Lower leg skin (tissue), 4 donors: ENCODE measurements at places on chromosomes 1 and 21.

- no peak for DNase-seq
Observed at GRCh38 chr21:20258542-20258941, 739.7 kb upstream of the NCAM2 start.

DNA sequence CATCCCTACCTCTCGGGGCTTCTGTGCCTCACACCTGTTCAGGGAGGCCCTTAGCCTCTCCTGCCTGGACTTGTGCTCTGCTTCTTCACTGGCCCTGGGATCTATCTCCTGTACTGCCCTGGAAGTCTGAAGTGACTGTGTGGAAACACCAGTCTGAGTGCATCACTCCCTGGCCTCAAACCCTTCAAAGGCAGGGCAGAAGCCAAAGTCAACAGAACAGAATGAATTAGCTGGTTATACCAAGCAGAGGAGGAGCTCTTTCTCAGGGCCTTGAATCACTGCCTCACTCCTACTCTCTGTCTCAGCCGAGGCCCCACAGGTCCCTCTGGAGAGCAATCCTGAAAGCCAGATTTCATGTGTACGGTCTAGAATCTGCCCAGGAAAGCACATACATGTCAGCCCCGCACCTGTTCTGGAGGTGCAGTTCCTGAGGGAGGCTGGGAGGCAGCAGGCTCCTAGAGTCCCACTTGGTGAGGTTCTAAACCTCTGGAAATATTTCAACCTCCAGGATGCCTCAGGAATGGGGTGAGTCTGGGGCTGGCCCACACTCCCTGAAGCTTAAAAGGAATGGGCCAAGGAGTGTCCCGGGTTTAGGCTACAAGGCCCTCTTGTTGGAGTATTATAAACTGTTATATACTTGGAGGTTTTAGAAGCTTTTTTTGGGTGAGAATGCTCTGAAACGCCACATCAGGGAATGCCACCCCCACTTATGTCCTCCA, 98.3 kb downstream of the ABCA4 start:
- no peak for DNase-seq

GRCh38 chr1:7596126-7596965, 174.8 kb upstream of the VAMP3 start:
- DNase-seq: no peak

DNA sequence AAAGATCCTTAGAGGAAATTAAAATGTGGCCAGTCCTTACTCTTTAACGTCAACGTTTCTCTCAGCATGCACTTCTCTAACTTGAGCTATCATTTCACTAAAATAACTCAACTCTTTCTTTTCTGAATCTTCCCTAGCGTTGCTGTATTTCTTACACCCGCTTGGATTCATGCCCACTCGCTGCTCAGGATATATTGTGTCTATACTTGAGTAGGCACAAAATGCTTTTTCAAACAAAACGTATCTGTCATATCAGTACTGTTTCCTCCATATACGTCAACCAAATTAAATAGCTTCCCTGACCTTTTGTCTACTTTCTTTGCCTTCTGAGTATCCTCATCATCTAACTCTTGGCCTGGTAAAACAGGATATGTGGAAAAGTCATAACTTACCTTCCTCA, 549.7 kb downstream of the SMYD3 start:
- DNase-seq: no peak

DNA sequence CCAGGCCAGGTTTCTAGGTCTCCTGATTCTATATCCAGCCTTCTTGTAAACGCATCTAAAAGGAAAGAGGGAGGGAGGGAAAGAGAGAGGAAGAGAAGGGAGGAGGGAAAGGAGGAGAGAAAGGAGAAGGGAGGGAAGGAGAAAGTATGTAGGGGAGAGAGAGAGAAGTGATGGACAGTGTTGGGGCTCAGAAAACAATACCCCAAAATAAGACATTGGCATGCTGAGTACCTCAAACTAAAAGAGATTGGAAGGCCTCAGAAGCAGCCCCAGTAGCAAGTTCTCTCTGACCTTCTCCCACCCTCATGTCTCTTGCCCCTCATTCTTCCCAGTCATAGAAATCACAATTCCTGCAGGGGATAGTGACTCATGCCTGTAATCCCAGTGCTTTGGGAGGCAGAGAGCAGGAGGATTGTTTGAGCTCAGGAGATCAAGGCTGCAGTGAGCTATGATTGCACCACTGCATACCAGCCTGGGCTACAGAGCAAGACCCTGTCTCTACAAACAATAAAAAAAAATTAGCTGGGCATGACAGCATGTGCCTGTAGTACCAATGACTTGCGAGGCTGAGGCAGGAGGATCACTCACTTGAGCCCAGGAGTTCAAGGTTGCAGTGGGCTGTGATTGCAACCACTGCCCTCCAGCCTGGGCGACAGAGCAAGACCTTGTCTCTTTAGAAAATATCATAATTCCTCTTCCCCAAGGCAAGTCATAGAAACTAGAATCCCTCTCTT, 51.2 kb downstream of the DNTTIP2 start:
- no peak for DNase-seq

- no peak for DNase-seq
Observed at GRCh38 chr1:187042538-187042937, 213.8 kb downstream of the PLA2G4A start.

DNA sequence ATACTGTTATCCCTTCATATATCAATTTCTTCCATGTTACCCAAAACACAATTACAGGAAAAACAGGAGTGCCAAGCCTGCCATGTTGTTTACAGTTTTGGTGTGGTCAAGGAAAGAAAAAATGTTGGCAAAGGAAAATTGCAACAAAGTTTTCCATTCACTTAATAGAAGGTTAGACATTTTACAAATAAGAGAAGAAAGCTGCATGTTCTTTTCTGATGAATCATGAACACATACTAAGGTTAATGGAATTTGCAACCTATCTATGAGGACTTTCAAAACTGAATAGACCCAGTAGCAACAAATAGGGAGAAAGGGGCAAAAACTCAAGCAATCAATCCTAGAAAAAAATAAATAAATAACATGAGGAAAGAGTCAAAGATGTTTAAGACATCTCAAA, 556.7 kb downstream of the DPYD start:
- DNase-seq: no peak

GRCh38 chr21:46428987-46429710, 29.5 kb upstream of the DIP2A start:
- no peak for DNase-seq

DNA sequence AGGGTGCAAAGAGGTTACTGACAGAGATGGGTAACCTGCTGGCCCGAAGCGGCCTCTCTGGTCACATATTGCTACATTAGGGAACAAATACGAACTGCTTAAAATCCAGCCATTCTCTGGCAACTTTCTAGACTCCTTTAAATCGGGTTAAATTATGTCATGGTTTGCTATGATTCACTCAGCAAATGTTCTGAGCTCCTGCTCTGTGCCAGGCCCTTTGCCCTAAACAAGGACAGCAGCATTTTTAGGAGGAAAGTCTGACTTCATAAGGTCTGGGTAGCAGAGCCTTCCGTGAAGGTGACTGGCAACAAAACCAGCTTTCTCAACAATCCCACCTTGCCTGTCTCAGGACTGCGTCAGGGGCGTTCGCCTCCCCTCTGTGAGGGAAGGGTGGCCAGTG, 15.4 kb downstream of the ZP4 start:
- DNase-seq: no peak

GRCh38 chr1:210698661-210699060, 370.0 kb downstream of the HHAT start:
- DNase-seq: no peak

DNA sequence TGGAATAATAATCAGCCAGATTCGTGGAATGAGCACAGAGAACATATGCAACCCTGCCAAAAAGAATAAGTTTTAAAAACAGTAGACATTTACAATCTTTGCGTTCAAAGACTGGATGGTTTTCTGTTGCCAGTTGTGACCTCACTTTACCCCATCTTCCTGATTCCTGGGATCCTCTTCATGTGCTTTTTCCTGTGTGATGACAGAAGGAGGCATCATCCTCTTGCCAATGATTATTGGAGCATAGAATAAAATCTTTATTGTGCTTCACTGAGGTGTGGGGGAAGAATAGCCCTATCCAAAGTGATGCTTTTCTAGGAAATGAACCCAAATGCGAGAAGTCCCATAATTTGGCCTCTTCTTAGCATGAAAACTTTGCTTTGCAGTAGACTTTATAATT, 15.0 kb upstream of the BARHL2 start:
- no peak for DNase-seq

DNA sequence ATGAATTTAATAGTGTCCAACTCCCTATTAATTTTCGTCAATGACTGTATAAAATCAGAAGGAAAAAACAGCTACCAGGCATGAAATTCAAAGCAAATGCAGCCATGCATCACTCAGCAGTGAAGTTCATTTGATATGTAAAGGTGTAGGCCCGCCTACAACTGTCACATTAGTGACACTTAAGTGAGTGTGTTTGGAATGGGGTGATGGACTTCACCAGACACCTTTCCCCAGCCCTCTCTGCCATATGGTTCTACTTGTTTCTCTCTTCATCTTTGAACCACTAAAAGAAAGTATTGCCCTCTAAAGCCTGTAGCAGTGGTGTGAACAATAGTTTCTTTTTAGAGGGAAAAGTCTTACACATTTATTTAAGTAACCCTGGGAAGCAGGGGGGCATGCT, 124.0 kb downstream of the SIPA1L2 start:
- no peak for DNase-seq
